ENCODE measurements at places on chromosomes 2 and 18. TPM values are rescaled to one million over a fixed set of nuclear protein-coding genes. Genes with fewer than 3 reads are reported as not detected.

The SNTG2 gene
- total RNA-seq: 0.99 TPM

- no peaks in the 10 kb centered on the region for H3K36me3 ChIP-seq
- no peak overlapping the region for H3K27ac ChIP-seq
- peaks cover 12% of the 10 kb centered on the region for H3K4me1 ChIP-seq
Measured at GRCh38 chr2:37454851-37455762, 110.7 kb downstream of the QPCT start.

DNA sequence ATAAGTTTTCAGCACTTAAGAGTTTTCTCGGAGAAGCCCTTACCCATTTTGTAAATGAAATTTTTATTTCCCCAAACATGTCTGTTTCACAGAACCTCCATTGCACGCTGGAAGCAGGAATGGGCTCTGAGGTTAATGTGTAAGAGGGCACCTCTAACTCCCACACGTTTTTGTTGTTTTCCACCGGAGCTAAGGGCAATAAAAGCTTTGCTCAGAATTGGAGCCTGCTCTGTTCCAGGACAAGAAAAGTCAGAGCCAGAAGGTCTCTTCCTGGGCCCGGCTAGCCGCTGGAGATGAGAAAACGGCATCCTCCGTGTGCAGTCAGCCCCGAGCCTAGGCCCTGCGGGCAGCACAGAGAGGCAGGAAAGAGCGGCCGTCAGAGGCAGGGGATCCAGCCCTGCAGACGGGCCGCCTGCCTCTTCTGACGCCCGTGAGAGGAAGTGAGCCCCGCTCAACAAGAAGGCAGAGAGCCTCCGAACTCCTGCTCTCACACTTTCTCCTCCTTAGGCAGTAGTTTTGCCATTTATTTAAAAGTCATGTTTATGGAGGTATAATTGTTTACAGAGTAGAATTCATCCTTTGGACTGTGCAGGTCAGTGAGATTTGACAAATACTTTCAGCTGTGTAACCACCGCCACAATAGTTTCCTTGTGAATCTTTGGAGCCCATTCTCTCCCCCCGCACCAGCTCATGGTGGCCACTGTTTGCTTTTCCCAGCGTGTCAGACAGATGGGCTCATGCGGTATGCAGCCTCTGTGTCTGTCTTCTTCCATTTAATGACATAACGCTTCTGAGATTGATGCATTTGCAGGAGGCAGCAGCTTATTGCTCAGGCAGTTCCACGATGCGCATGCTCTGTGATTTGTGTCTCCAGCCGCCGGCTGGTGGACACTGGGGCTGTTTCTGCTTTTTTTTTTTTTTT is 117.3 kb downstream of the GALR1 start:
- no peaks in the 10 kb centered on the region for H3K36me3 ChIP-seq
- H3K27ac ChIP-seq: peak overlapping the region; percentile 14
- peaks cover 4% of the 10 kb centered on the region for H3K4me1 ChIP-seq
- DNase-seq: no peak
- no peaks in the 10 kb centered on the region for H3K27me3 ChIP-seq

DNA sequence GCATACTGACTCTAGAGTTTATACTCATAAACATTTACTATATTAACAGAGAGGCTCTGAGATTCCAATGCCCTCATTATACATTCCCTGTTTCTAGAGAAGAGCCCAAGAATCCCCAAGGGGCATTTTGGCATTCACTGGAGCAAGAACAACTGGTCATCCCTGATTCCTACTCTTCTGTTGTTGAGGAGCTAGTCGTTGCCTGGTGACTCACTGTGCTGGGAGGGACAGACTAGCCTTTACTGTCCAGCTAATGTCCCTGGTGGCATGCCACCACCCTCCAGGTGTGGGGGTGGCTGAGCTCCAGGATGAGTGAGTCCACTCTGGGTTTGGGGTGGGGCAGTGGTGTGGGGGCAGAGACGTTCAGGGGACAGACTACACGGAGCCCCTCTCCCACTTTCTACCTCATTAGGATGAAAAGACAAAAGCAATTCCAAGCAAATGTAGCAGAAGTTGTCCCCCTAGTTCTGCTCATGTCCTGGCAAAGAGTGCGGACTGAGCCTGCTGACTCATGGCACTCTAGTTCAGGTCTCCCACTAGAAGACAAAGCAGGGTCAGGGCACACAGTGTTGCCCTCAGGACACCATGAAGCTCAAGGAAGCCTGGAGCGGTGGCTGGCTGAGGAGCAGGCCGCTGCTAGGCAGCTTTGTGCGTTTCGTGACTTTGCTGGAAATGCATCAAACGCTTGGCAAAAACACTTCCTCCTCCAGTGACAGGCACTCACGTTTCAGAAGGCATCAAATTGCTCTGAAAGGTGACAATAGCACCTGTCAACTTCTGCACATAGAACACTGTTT is 49.4 kb downstream of the RHOB start:
- no peaks in the 10 kb centered on the region for H3K27me3 ChIP-seq
- peaks cover 25% of the 10 kb centered on the region for H3K4me1 ChIP-seq
- no peaks in the 10 kb centered on the region for H3K36me3 ChIP-seq
- H3K4me3 ChIP-seq: no peak overlapping the region

- no peak overlapping the region for H3K4me3 ChIP-seq
- no peak for DNase-seq
- H3K27ac ChIP-seq: no peak overlapping the region
- H3K27me3 ChIP-seq: no peaks in the 10 kb centered on the region
- no peaks in the 10 kb centered on the region for H3K36me3 ChIP-seq
Measured at GRCh38 chr2:163345795-163346573, 389.8 kb downstream of the FIGN start.

All from suprapubic skin (tissue), 4 donors.